H9 (cell line): ENCODE measurements at places on chromosomes 1 and 21. TPM values are rescaled to one million over a fixed set of nuclear protein-coding genes. Genes with fewer than 3 reads are reported as not detected.

Gene GBP5
- total RNA-seq: not detected in 2 replicates

Gene TOMM40L
- total RNA-seq: 12.8 and 13.5 TPM in 2 replicates

Gene GPN2
- 44.3 and 47.8 TPM in 2 replicates for total RNA-seq

GRCh38 chr1:183081402-183082120, 58.3 kb downstream of the LAMC1 start:
- DNase-seq: no peak

- DNase-seq: no peak
Observed at GRCh38 chr1:96240438-96240837, 481.1 kb upstream of the PTBP2 start.

DNA sequence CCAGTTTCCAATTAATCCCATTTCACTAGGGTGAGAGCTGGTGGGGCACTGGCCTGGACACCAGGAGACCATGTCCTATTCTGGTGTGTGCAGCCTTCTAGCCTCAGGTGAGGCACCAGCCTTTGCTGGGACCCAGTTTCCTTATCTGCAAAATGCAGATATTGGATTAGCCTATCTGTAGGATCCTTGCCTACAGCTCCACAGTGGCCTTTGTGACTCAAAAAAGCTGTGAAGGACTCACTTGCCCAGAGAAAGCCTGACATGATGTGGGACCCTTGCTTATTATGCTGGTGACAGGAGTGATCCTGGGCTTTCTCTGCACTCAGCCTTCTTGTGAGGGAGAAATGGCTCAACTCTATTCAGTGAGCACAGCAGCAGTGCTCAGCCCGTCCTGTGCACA, 32.3 kb downstream of the TENT5C start:
- DNase-seq: no peak

GRCh38 chr1:53984726-53985125, 33.3 kb downstream of the LDLRAD1 start:
- DNase-seq: no peak

- DNase-seq: no peak
Observed at GRCh38 chr1:207319199-207319598, 2.3 kb upstream of the CD55 start.

DNA sequence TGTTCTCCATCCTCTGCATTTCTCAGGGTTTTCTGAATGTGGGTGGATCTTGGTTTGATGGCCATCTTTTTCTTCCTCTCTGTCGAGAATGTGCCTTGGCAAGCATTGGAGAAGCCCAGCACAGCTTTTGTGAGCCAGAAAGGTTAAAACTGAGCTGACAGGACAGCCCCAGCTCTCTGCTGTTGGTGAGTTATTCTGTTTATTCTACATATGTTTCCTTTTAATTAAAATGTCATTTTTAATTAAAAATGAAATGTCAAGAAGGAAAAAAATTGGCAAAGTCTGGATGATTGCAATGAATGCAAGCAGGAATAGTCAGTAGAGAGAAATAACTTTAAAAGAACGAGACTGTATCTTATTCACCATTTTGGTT, 325.8 kb downstream of the PTBP2 start:
- no peak for DNase-seq

DNA sequence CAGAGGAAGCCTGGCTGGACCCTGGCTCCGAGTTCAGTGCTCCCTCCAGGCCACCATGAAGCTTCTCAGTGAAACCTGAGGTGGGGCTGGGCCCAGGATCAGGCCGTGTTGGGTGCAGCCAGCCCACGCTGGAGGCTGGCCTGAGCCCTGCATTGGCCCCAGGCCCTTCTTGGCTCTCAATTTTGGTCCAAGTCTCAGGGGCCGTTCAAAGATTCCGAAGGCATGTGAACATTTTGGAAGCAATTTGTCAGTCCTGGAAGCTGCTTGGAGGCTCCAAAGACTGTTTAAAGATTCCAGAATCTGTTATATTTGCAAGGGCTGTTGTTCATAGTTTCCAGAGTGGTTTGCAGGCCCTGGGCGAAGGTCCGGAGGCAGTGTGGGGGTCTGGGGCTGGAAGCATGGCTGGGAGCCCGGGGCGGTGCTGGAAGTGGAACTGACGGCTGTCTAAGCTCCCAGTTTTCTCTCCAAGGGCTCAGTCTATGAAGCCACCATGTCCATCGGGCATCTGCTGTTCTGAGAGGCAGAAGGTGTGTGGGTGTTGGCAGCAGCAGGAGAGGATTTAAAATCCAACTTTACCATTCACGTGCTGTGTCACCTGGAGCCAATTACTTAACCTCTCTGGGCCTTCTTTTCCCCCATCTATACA, 104.9 kb downstream of the EPHB2 start:
- no peak for DNase-seq

DNA sequence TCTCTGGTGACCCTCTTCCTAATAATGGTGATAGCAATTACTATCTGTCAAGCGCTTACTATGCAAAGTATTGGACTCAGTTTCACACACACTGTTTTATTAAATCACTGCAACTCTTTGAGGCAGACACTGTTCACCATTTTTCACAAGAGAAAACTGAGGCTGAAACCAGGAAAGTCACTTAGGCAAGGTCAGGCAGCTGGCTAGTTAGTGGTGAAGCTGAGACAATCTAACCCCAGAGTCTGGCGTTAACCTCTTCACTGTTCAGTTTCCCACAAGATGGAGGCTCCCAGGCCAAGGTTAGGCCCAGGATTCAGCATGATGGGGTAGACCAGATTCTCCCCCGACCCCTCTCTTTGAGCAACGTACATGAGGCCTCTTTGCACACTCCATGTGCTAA, 4.8 kb upstream of the GJA8 start:
- no peak for DNase-seq

GRCh38 chr1:21334214-21335087, 44.2 kb upstream of the ECE1 start:
- peak; percentile 82 for DNase-seq
